Endothelial cell (in vitro differentiated cells): ENCODE measurements at places on chromosomes 2 and 18.

GRCh38 chr2:218186355-218186766 lies 19.6 kb upstream of the CXCR1 start:
- DNase-seq, result peak; percentile 70

GRCh38 chr18:31064130-31064529 lies 21.6 kb upstream of the DSC3 start:
- no peak for DNase-seq

- no peak for DNase-seq
Observed at GRCh38 chr2:20539776-20540586, 93.1 kb downstream of the RHOB start.

DNA sequence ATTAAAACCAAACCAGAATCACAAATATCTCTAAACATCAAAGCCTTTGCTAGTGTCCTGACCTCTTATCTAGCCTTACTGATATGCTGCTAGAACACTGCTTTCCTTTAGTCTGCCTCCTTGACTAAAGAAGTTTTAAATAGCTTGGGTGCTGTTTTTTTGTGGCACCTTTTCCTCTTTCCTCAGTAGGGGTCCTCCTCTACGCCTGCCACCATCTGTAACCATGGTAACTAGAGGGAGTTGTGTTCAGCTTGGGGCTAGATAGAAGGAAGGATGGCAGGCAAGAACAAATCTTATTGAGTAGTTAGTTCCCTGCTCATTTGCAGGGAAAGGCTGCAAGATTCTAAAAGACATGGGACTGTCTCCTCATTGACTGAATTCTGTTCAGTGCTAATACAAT lies 86.0 kb downstream of the TAF4B start:
- DNase-seq, result no peak

DNA sequence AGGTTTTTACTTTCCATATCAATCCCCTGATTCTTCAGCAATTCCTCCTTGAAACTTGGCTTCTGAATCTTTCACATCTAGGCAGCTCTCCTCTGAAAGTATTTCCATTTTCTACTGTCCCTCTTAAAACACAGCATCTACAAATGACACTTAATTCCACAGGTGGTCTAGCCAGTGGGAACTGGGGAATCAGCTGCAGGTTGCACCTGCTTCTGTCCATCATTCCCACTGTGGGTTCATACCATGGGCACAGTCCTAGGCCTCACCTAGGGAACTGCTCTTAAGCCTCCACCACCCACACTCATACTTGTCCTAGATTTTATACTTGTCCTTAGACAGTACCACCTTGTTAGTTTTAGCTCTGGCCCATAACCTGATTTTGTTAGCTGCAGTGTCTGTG lies 2.2 kb downstream of the LOXL3 start:
- no peak for DNase-seq

DNA sequence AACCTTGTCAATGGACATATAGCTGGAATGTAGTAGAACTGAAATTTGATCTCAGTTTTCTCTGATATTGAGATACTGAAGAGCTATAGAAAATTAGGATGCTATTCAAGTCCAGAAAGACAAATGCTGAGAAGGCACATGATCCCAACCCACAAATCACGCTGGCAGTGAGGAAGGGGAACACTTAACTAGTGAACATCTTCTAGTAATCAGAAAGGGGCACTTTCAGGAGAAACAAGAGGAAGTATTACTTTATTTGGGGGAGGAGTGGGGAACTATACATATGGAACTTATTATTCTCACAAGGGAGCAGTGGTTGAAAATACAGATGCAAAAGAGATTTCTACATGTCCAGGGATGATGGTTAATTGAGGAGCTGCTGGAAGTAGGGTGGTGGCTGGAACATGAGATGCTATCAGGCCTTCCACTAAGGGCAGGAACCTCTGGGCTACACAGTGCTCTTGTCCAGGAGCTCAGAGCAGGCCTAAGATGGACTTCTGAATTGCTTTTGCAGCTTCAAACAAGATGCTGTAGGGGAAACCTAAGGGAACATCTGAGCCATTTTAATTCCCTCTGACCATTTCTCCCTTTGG lies 79.3 kb downstream of the TGFA start:
- DNase-seq, result no peak

DNA sequence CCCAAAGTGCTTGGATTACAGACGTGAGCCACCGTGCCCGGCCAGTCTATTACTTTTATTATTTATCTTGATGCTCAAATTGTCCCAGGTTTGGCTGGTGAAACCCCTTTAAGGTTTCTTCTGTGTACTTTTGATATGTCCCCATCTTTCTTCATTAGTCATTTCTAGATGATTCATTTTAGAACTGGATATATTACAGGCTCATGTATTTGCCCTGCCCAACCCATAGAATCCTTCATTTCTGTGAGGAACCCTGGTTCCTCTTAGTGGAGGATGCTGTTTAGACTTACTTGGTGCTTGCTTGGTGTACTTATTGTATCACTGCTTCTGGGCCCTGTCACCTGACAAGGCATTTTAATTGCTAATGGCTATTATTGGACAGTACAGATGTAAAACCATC lies 40.1 kb downstream of the KCMF1 start:
- DNase-seq, result no peak

- DNase-seq, result no peak
Observed at GRCh38 chr2:179017773-179018357, 32.1 kb downstream of the CCDC141 start.

GRCh38 chr2:101149241-101150192 lies 1.7 kb downstream of the TBC1D8 start:
- no peak for DNase-seq

DNA sequence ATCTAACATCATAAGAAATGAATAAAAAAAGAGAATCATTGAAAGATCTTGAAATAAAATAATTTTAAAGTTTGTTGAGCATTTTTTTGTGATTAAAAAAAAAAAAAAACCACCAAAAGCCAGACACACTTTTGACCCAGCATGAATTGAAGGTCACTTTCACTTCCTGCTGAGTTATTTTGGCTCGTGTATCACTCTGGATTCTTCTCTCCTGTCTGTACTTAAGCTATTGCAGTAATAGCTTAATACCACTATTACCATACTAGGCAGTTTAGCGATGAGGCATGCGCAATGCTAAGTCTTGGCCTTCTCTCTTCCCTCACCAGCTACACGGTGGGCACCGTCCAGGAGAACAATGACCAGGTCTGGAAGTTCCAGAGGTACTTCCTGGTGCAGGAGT lies 54.5 kb upstream of the SPP2 start:
- no peak for DNase-seq

GRCh38 chr2:118044103-118044716 lies 30.3 kb upstream of the CCDC93 start:
- DNase-seq, result no peak

DNA sequence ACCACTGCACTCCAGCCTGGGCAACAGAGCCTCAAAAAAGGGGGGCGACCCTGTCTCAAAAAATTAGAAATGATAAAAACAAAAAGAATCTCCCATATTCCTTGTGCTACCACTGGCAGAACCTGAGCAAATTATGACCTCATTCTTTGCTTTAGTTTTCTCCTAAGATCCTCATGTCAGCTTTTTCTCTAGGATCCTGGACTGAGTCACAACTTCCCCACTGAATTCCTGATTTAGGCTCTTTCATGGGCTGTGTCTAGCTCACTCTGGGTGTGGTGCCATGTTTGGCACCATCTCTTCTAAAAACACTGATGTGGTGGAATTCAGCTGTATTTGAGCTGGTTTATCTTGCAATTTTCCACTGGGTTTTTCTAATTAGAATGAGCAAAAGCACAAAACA lies 37.1 kb downstream of the EXOC6B start:
- no peak for DNase-seq

DNA sequence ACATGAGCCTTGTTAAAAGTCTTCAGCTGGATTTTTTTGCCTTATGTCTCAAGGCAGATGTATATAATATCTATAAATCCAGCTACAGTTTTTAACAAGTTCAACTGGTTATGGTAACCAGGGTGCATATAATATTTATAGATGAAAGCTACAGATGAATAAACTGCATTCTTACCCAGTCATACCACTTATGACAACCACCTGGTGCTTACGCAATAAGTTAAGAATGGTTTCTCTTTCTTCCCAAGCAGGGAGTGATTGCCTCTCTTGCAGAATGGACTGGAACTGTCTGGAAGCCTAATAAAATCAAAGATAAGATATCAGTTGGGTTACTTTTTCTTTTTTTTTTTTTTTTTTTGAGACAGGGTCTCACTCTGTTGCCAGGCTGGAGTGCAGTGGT lies 19.6 kb downstream of the DHX57 start:
- no peak for DNase-seq

DNA sequence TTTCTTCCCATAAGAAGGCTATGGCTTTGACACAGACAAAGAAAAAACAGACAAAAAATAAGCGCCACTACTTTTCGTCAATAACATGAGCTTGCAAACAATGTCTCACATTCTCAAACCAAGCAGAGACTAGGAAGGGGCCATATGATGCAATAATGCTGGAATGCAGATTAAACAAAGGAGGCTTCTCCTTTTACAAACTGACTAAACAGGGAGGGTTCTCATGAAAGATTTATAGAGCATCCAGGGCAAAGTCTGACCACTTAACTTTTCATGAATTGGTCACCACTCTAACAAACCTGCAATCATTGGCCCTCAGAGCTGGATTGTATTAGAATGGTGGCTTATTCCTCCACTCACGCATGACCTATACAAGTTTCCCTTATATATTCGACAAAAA lies 663.3 kb upstream of the CHAC2 start:
- DNase-seq, result no peak

- DNase-seq, result no peak
Observed at GRCh38 chr2:96879545-96880040, 9.7 kb upstream of the SEMA4C start.

GRCh38 chr18:28045176-28045810 lies 131.6 kb downstream of the CDH2 start:
- no peak for DNase-seq

GRCh38 chr2:236472720-236473495 lies 96.7 kb upstream of the ACKR3 start:
- DNase-seq, result no peak
